B cell (primary cell): ENCODE measurements at places on chromosomes 11 and 22.
A peak's percentile ranks its signal among the peaks of the same experiment; 100 is the strongest.

DNA sequence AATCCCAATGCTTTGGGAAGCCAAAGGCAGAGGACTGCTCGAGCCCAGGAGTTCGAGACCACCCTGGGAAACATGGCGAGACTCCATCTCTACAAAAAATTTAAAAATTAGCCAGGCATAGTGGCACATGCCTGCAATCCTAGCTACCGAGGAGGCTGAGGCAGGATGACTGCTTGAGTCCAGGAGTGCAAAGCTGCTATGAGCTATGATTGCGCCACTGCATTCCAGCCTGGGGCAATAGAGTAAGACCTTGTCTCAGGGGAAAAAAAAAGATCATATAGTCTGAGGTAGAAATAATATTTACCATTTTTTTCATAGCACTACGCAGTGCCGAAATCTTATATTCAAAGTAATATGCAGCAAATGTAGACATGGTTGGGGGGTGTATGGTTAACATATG lies 47.8 kb downstream of the MRTFA start:
- no peak overlapping the region for H3K4me3 ChIP-seq
- DNase-seq = no peak
- H3K27me3 ChIP-seq = no peaks in the 10 kb centered on the region
- peaks cover 20% of the 10 kb centered on the region for H3K4me1 ChIP-seq

- DNase-seq = no peak
- no peak overlapping the region for H3K27ac ChIP-seq
- H3K4me3 ChIP-seq = no peak overlapping the region
- no peaks in the 10 kb centered on the region for H3K36me3 ChIP-seq
- no peaks in the 10 kb centered on the region for H3K4me1 ChIP-seq
- H3K27me3 ChIP-seq = peaks cover 27% of the 10 kb centered on the region
Observed at GRCh38 chr11:125192183-125192582, 27.6 kb downstream of the PKNOX2 start.

- no peak for DNase-seq
- H3K4me1 ChIP-seq = peaks cover 12% of the 10 kb centered on the region
- H3K27me3 ChIP-seq = no peaks in the 10 kb centered on the region
- no peaks in the 10 kb centered on the region for H3K36me3 ChIP-seq
- H3K4me3 ChIP-seq = no peak overlapping the region
- no peak overlapping the region for H3K27ac ChIP-seq
Observed at GRCh38 chr11:69537855-69538640, 56.6 kb downstream of the LINC01488 start.

DNA sequence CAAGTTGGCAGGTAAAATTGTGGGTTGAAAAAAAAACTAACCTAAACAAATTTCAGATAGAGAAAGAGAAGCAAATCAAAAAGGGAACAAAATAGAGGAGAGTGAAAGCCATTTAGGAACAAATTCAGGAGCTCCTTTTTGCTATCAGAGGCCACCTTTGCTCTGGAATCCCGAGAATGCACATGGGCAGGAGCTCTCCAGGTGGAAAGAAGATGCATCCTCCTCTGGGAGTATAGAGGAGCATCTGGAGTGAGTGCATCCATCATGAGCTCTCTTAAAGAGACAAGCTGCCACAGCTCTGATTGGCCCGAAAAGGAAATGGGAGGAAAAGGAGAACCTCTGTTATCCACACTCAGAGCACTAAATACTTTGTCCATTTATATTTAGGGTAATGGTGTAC lies 26.3 kb downstream of the MRGPRX1 start:
- no peak overlapping the region for H3K27ac ChIP-seq
- no peaks in the 10 kb centered on the region for H3K27me3 ChIP-seq
- no peaks in the 10 kb centered on the region for H3K36me3 ChIP-seq
- H3K4me1 ChIP-seq = no peaks in the 10 kb centered on the region

DNA sequence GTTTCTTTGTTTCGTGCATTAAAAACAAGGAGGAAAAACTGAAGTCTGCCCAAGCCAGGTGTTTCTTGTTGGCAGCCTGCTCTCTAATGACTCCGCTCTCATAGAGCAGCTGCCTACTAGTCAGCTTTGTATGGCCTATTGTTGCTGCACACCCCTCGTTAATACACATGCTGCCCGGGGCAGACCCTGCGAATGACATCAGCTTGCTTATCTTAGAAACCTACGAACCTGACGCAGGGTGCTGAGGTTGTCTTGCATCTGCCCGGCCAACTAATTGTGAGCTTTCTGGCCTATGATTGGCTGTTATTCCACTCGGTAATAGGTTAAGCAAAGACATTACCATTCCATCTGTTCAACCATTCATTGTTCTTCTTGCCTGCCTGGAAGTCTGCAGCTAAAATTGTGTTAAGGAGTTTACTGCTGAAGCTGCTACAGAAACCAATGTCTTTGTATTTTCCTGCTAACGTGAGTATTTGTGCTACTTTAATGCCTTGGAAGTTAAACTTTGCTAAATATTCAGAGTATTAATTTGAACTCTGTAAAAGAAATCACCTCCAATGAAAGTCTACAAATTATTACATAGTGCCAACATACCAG lies 37.5 kb downstream of the ZC3H12C start:
- H3K27me3 ChIP-seq = no peaks in the 10 kb centered on the region
- no peak for DNase-seq

- H3K4me1 ChIP-seq = no peaks in the 10 kb centered on the region
- H3K27me3 ChIP-seq = no peaks in the 10 kb centered on the region
- H3K27ac ChIP-seq = no peak overlapping the region
- H3K36me3 ChIP-seq = no peaks in the 10 kb centered on the region
- no peak overlapping the region for H3K4me3 ChIP-seq
Observed at GRCh38 chr11:8221917-8222495, 41.7 kb downstream of the LMO1 start.

DNA sequence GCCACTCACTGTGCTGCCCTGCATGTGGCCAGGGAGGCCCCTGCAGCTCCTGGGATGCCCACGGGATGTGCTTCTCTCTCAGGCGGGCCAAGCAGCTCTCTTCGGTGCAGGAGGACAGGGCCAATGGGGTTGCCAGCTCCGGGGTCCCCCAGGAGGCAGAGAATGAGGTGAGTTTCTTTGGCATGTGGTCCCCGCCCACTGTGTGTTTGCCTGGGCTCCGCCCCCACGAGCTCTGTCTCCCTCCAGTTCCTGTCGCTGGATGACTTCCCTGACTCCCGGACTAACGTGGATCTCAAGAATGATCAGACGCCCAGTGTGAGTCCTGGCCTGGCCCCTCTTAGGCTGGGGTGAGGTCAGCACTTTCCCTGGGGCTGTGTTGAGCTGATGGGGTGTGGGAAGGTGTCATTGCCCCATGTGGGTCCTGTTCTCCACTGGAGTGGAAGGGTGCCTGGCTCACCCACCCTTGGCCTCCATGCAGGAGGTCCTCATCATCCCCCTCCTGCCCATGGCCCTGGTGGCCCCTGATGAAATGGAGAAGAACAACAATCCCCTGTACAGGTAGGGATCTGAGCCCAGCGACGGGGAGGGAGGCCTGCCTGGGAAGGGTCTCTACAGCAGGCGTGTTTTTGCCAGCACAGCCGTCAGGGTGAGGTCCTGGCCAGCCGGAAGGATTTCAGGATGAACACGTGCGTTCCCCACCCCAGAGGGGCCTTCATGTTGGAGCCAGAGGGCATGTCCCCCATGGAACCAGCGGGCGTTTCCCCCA lies 7.7 kb downstream of the SCO2 start:
- H3K4me1 ChIP-seq = no peaks in the 10 kb centered on the region
- no peak for DNase-seq
- no peaks in the 10 kb centered on the region for H3K36me3 ChIP-seq
- H3K27me3 ChIP-seq = no peaks in the 10 kb centered on the region
- no peak overlapping the region for H3K27ac ChIP-seq

- H3K27ac ChIP-seq = no peak overlapping the region
- H3K27me3 ChIP-seq = no peaks in the 10 kb centered on the region
- H3K36me3 ChIP-seq = no peaks in the 10 kb centered on the region
Observed at GRCh38 chr11:78039391-78039918, 16.4 kb upstream of the KCTD14 start.

- peaks cover 43% of the 10 kb centered on the region for H3K4me1 ChIP-seq
- DNase-seq = peak; percentile 74
- peaks cover 3% of the 10 kb centered on the region for H3K27me3 ChIP-seq
- H3K4me3 ChIP-seq = peak overlapping the region; percentile 68
Observed at GRCh38 chr22:49826603-49827270, 936 bp downstream of the BRD1 start.

DNA sequence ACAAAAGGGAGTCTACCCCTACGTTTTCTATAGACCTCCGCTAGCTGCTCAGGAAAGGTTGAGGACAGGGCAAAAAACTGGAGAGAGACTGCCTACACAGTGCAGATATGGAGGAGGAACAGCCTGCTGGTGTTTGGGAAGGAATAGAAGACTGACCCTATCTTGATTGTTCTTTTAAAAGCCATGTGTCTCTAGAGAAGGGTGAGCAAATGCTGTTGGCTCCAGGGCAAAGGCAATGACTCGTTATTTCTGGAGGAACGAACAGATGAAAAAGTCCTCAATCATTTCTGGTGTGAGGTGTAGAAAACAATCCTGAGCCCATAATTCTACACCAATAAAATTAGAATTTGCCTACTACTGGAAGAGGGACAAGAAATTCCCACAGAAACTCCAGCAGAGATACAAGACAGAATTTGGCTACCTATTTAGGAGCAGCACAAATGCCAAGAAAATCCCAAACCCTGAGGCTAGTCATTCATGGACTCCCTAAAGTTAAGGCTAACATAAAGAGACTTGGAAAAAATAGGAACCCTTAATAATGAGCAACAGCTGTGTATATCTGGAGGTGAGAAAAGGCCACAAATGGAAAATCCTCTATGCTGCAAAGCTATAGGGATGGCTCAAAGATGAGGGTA lies 1206.3 kb upstream of the CNTN5 start:
- no peaks in the 10 kb centered on the region for H3K27me3 ChIP-seq
- H3K4me1 ChIP-seq = no peaks in the 10 kb centered on the region
- H3K36me3 ChIP-seq = no peaks in the 10 kb centered on the region

- H3K36me3 ChIP-seq = no peaks in the 10 kb centered on the region
- H3K4me3 ChIP-seq = no peak overlapping the region
- no peaks in the 10 kb centered on the region for H3K27me3 ChIP-seq
- H3K27ac ChIP-seq = no peak overlapping the region
Observed at GRCh38 chr22:42214633-42215415, 55.6 kb downstream of the TCF20 start.

GRCh38 chr11:32034149-32034548 lies 56.7 kb upstream of the RCN1 start:
- H3K4me1 ChIP-seq = no peaks in the 10 kb centered on the region
- H3K27ac ChIP-seq = no peak overlapping the region
- DNase-seq = no peak
- no peaks in the 10 kb centered on the region for H3K36me3 ChIP-seq
- H3K4me3 ChIP-seq = no peak overlapping the region

DNA sequence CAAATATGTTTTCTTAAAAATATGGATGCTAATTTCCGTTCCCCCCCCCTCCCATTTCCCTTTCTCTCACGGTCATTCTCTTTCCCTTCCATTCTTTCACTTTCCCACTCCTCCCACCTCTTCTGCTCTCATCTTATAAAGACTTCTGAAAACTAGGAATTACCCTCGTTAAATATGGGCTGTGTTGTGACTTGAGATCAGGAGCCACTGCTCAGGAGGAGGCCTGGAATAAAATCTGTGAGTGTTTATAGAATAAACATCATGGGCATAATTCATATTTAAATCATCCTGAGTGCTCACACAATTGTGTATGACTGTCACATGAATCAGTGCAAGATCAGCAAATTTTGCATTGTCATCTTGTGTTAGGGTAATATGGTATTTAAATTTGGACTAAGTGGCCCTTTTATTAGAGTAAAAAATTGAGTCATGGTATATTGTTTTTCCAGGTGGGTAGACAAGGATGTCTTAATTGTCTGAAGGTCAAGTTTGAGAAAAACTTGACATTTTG lies 208.0 kb downstream of the DDX10 start:
- H3K27me3 ChIP-seq = no peaks in the 10 kb centered on the region
- H3K27ac ChIP-seq = no peak overlapping the region
- no peak overlapping the region for H3K4me3 ChIP-seq
- no peaks in the 10 kb centered on the region for H3K4me1 ChIP-seq
- no peak for DNase-seq
- peaks cover 4% of the 10 kb centered on the region for H3K36me3 ChIP-seq

GRCh38 chr11:91970624-91971023 lies 254.0 kb upstream of the FAT3 start:
- no peak overlapping the region for H3K4me3 ChIP-seq
- no peak overlapping the region for H3K27ac ChIP-seq
- no peaks in the 10 kb centered on the region for H3K36me3 ChIP-seq
- DNase-seq = no peak
- no peaks in the 10 kb centered on the region for H3K27me3 ChIP-seq
- no peaks in the 10 kb centered on the region for H3K4me1 ChIP-seq

DNA sequence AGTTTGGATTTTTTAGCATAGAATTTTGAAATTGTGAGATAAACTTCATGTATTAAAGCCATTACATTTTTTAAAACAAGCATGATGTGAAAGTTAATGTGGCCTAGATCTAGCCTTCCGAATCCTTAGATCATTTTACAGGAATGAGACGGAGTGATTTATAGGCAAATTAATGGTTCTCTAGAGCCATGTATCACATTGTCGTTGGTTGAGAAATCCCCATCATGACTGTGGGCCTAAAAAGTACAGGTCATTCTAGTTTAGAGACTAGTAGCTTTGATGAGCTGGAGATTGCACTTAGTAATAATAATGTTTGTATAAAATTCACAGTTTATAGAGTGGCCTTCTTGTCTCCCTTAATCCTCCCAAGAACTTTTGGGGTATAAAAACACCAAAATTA lies 7.1 kb downstream of the EWSR1 start:
- H3K27ac ChIP-seq = no peak overlapping the region
- H3K4me3 ChIP-seq = no peak overlapping the region
- H3K4me1 ChIP-seq = peaks cover 20% of the 10 kb centered on the region
- H3K27me3 ChIP-seq = no peaks in the 10 kb centered on the region

DNA sequence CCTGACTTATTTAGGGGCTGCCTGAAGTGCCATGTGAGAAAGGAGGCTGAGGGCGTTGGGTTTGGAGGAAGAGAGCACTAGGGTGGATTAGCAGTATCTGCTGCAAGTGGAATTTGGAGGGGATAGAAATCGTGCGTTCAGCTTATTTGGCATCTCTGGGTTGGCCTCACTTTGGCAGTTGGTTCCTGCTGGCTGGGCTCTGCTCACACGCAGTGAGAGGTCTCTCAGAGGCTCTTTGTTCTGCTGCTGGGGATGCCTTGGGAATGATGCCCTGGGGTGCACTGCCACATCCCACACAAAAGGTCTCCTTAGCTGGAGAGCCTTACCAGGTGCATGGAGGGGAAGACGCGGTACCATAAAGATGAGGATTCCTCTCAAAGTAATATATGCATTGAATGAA lies 17.7 kb upstream of the MICAL2 start:
- H3K36me3 ChIP-seq = no peaks in the 10 kb centered on the region
- no peaks in the 10 kb centered on the region for H3K27me3 ChIP-seq
- no peak overlapping the region for H3K4me3 ChIP-seq
- H3K27ac ChIP-seq = no peak overlapping the region
- no peak for DNase-seq
- peaks cover 6% of the 10 kb centered on the region for H3K4me1 ChIP-seq
